ENCODE measurements at places on chromosomes 5 and 9. TPM values are rescaled to one million over a fixed set of nuclear protein-coding genes. Genes with fewer than 3 reads are reported as not detected.

- no peak for DNase-seq
Measured at GRCh38 chr9:16266648-16267276, 603.7 kb downstream of the BNC2 start.

Gene NTNG2
- total RNA-seq, result 0.94 TPM

DNA sequence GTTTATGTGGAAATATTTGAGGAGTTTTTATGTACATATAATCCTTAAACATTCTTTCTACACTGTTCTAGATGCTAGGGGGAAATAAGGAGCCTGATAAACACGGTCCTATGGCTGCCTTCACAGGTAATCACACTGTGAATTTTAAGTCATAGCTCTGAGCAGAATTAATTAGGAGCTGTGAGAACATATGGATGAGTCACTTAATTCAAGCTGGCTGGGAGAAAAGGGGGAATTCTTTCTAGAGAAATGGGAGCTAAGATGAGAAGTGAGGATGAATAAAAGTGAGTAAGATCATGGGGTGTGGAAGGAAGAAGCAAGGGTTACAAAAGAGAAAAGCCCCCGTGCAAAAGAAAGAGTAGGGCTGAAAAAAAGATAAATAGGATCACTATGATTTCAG is 290.8 kb downstream of the DNAH5 start:
- DNase-seq, result no peak

Gene FST
- 2.6 TPM for total RNA-seq

DNA sequence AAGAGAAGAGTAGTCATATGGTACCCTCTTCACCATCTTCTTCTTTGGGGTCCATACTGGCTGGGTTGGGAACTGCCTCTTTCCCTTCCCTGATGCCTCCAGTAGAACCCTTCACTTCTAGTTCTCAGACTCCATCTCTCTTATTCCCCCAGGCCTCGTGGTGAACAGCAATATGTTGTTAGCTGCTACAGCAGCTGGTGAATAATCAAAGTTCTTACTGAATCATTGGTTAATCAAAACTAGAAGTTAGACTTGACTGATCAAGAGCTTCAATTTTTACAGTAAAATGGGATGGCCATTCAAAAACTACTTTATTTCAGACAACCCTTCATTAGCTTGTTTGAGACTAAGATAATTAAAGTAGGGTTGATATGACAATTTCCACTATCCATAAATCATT is 190.9 kb upstream of the GNA14 start:
- no peak for DNase-seq

Data from thyroid gland (tissue), 4 donors.